Karpas-422 (cell line): ENCODE measurements at places on chromosomes 1 and 21. TPM values are rescaled to one million over a fixed set of nuclear protein-coding genes. Genes with fewer than 3 reads are reported as not detected.
A peak's percentile ranks its signal among the peaks of the same experiment; 100 is the strongest.

The NBPF6 gene
- not detected in 2 replicates for total RNA-seq

The F13B gene
- total RNA-seq, result not detected in 2 replicates

The PIK3R3 gene
- total RNA-seq, result 10.4 and 12.7 TPM in 2 replicates

- DNase-seq, result peak; percentile 28
Observed at GRCh38 chr1:54500107-54500431, 48.0 kb upstream of the ACOT11 start.

DNA sequence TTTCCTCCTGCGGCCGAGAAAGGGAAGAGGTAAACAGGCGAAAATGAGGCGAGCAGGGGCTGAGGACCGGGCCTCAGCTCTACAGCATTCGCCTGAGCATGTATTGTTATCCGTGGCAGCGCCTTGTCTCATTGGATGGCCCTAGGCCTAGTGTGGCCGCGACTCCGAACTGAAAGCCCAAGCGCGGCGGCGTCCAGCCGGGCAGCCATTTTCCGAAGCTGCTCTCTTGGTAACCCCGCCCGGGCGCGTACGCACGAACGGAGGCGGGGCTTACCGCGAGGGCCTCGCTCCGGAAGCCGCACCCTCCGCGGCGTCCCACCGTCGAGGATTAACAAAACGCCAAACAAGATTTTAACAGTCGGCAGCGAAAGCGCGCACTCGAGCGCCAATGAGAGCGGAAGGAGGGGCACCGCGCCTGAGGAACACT, 797 bp upstream of the USP1 start:
- no peak for DNase-seq

DNA sequence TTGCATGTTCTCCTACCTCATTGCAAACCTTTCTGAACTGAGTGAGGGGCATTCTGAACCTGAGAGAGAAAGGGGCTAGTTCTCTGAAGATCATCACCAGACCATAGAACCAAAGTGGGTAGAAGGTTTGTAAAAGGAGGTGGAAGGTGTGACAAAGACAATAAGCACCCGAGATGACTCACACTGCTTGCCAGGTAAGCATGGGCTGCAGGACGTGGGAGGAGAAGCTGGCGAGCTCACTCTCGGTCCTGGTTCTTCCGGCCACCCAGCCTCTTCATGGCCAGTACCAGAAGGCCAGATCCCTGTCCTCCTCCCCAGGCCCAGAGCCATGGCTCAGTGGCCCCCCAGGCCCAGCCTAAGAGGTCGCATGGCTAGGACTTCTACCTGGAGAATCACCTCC, 128.3 kb downstream of the TMEM53 start:
- no peak for DNase-seq

DNA sequence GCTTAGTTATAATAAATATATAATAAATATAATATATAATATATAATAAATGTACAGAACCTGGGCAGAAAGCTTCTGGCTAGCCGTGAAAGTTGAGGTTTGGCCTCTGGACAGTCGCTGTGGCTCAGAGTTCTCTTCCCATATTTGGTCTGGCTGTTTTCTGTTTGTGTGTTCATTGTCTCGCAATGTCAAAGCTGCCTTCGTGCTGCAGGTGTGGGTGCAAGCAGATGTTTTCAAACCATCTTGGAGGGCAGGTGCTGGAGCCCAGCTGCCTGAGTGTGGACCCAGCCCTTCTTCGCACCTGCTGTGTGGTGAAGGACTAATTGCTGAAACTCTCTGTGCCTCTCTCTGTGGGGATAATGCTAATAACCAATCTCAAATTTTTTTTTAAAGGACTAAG, 3.6 kb upstream of the CSTB start:
- no peak for DNase-seq

GRCh38 chr1:155892796-155893195, 18.4 kb downstream of the RIT1 start:
- no peak for DNase-seq

DNA sequence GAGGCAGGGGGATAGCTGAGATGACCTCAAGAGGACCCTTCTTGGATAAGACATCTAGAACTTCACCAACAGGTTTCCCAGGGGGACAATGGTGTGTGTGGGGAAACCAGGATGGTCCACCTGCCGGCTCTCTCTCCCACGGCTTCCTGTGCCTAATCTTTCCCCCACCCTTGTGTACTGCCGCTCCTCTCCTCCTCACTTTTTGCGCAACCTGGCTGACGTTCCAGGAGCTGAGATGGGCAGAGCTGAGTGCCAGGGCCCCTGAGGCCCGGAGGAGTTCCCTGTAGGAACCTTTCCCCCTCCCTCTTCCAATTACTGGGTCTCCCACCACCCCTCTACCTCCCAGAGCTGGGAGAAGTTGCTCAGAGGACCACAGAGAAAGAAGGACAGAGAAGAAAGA, 6.9 kb downstream of the SLC26A9 start:
- DNase-seq, result no peak

DNA sequence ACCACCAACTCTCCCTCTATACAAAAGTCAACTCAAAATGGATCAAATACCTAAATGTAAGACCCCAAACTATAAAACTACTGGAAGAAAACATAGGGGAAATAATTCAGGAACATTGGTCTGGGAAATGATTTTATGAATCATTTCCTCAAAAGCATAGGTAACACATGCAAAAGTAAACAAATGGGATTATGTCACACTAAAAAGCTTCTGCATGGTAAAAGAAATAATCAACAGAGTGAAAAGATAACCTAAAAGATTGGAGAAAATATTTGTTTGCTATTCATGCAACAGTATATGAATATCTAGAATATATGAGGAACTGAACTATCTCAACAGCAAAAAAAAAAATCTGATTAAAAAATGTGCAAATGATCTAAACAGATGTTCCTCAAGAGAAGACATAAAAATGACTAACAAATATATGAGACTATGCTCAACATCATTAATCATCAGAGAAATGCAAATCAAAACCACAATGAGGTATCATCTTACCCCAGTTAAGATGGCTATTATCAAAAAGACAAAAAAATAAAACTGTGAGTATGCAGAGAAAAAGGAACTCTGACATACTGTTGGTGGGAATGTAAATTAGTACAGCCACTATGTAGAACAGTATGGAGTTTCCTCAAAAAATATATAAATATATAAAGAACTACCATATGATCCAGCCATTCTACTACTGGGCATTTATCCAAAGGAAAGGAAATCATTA, 47.8 kb downstream of the VCAM1 start:
- no peak for DNase-seq

GRCh38 chr1:154735061-154735803, 127.2 kb upstream of the ADAR start:
- no peak for DNase-seq
